ENCODE measurements at places on chromosomes 4 and X. TPM values are rescaled to one million over a fixed set of nuclear protein-coding genes. Genes with fewer than 3 reads are reported as not detected.

The ZNF185 gene
- total RNA-seq: 1.9 TPM

The KCNIP4 gene
- not detected for total RNA-seq

The PRDM8 gene
- 10.5 TPM for total RNA-seq

DNA sequence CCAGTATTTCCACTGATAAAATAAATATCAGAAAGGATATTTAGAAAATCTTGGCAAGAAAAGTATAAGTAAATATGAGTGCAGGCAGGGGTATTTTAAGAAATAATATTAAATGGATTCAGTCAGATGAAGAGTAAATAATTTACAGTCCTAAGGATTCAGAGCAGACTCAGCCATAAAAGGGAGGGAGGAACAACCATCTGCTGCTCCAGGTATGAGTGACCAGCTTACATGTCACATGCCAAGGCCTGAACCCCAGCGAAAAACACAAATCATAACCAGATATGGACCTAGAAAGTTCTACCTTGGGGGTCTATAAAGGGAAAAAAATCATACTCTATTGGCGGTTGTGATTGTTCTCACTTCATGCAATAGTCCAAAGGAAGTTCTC lies 166.8 kb downstream of the COL4A6 start:
- no peak overlapping the region for H3K4me3 ChIP-seq
- no peaks in the 10 kb centered on the region for H3K27me3 ChIP-seq
- no peaks in the 10 kb centered on the region for H3K4me1 ChIP-seq

GRCh38 chr4:61493470-61493869 lies 293.3 kb downstream of the ADGRL3 start:
- no peak overlapping the region for H3K27ac ChIP-seq
- H3K4me1 ChIP-seq: no peaks in the 10 kb centered on the region
- H3K36me3 ChIP-seq: no peaks in the 10 kb centered on the region
- DNase-seq: no peak
- H3K4me3 ChIP-seq: no peak overlapping the region
- no peaks in the 10 kb centered on the region for H3K27me3 ChIP-seq

DNA sequence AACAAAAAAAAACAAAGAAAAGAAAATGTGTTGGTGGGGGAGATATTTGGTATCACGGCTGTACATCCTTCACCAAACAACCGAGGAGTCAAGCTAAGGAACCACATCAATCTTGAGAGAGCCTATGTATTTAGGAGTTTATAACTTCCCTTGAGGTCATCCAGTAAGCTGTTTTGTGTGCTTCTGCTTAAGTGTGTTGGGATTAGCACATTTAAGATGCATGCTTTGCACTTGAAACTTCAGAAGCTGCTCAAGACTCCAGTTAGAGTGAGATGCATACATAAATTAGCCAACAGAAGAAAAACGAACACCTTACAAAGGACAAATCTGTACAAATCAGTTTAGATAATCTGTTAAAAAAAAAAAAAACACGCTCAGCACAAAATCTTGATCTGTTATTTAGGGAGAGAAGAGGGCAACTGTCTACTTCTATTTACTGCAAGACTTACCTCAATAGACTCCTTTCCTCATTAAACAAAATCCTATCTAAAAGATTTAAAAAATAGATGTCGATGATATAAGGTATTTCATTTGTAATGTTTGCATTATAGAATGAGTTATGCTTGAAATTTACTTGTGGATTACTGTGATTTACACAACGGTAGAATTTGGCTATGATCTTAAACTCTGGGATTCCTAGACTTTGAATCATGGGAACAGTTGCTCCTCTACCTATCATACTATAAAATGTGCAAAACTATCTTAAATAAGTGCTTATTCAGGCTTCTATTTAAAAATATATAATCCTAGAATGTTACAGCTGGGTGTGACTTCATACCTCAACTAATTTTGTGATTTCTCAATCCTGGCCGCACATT lies 53.8 kb upstream of the NAP1L5 start:
- H3K36me3 ChIP-seq: peaks cover 16% of the 10 kb centered on the region
- no peak overlapping the region for H3K4me3 ChIP-seq
- no peak for DNase-seq

- no peak overlapping the region for H3K27ac ChIP-seq
- no peaks in the 10 kb centered on the region for H3K4me1 ChIP-seq
- H3K36me3 ChIP-seq: no peaks in the 10 kb centered on the region
Measured at GRCh38 chr4:68572653-68573170, 3.4 kb downstream of the UGT2B17 start.

DNA sequence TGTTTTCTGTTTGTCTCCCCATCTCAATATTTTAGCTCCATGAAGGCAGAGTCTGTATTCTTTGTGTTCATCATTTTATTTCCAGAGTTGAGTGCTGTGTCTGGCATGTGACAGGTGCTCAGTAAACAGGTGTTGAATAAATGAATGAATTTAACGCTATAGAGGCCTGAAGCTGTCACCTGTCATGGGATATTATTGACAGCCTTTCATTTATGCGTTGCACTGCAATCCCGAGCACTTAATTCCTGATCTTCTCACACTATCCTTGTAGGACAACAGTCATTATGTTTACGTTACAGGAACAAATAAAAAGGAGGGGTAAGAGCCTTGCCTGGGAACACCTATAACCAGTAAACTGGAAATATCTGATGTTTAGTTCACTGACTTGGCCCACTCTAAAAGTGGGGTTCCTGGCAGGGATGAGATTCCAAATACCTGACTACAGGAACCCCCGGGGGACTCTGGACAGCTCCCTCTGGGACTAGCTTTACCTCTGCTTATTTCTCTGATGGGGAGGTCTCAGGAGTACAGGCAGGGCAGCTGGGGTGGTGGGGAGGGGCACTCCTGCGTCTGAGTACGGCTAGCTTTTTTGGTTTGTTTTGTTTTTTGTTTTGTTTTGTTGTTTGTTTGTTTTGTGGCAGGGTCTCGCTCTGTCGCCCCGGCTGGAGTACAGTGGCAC lies 36.6 kb downstream of the SEL1L3 start:
- H3K27ac ChIP-seq: no peak overlapping the region
- H3K36me3 ChIP-seq: no peaks in the 10 kb centered on the region
- H3K4me1 ChIP-seq: no peaks in the 10 kb centered on the region
- H3K4me3 ChIP-seq: no peak overlapping the region
